ENCODE measurements at places on chromosomes 4 and X.

DNA sequence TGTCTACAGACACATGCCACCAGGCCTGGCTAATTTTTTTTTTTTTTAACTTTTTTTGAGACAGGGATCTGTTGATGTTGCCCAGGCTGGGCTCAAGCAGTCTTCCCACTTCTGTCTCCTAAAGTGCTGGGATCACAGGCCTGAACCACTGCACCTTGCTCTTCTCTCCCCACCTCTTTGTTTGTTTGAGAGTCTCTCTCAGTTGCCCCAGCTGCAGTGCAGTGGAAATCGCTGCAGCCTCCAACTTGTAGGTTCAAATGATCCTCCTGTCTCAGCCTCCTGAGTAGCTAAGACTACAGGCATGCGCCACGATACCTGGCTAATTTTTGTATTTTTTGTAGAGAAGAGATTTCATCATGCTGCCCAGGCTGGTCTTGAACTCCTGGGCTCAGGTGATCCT, 115.6 kb downstream of the LARP7 start:
- H3K27me3 ChIP-seq = no peaks in the 10 kb centered on the region
- H3K4me1 ChIP-seq = peaks cover 10% of the 10 kb centered on the region
- H3K27ac ChIP-seq = no peak overlapping the region
- no peak for DNase-seq

- H3K27ac ChIP-seq = peak overlapping the region; percentile 89
- no peak for DNase-seq
- H3K27me3 ChIP-seq = no peaks in the 10 kb centered on the region
- no peaks in the 10 kb centered on the region for H3K36me3 ChIP-seq
Observed at GRCh38 chrX:40579900-40580536, 752 bp upstream of the ATP6AP2 start.

- H3K27ac ChIP-seq = no peak overlapping the region
- H3K36me3 ChIP-seq = no peaks in the 10 kb centered on the region
- DNase-seq = peak; percentile 26
- H3K27me3 ChIP-seq = no peaks in the 10 kb centered on the region
- no peak overlapping the region for H3K4me3 ChIP-seq
- H3K4me1 ChIP-seq = no peaks in the 10 kb centered on the region
Observed at GRCh38 chr4:54513204-54513603, 144.6 kb upstream of the KIT start.

DNA sequence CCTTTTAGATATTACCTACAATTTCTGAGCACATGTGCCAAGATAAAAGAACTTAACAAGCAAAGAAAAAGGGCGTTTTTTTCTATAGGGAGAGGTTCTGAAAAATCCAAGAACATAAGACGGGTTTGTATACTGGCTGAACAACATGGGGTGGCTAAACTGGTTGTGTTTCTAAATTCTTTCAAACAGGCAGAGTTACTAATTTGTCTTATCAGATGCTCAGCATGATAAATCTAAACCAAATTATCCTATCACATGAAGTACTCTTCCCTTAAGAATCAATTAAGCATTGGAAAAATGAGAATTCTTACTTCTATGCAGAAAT, 45.4 kb upstream of the PGM2 start:
- no peaks in the 10 kb centered on the region for H3K4me1 ChIP-seq
- H3K27me3 ChIP-seq = no peaks in the 10 kb centered on the region
- H3K27ac ChIP-seq = no peak overlapping the region
- no peaks in the 10 kb centered on the region for H3K36me3 ChIP-seq
- no peak overlapping the region for H3K4me3 ChIP-seq

- H3K4me1 ChIP-seq = peaks cover 22% of the 10 kb centered on the region
- no peak overlapping the region for H3K4me3 ChIP-seq
- H3K27me3 ChIP-seq = no peaks in the 10 kb centered on the region
- H3K36me3 ChIP-seq = no peaks in the 10 kb centered on the region
Observed at GRCh38 chr4:7980036-7980435, 40.4 kb upstream of the AFAP1 start.

DNA sequence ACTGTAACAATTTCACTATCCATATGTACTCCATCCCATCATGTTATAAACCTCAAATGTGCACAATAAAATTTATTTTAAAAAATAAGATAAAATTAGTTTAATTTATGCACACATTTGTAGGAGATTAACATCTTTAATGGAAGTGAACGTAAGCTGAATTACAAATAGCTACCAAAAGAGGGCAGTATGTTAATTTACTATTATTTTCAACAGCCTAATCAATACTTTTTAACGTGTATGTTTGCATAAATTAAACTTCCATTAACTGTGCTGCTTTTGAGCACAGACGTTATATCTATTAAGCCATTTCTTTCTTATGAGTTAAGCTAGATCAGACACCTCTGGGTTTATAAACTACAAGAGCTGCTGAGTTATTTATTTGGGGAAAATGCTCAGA, 56.5 kb upstream of the PHKA2 start:
- no peaks in the 10 kb centered on the region for H3K4me1 ChIP-seq
- no peaks in the 10 kb centered on the region for H3K27me3 ChIP-seq
- H3K4me3 ChIP-seq = no peak overlapping the region
- no peaks in the 10 kb centered on the region for H3K36me3 ChIP-seq
